Kidney capillary endothelial cell (primary cell): ENCODE measurements at places on chromosomes 1 and 21.

GRCh38 chr1:25148673-25149300 lies 83.5 kb downstream of the SYF2 start:
- DNase-seq, result peak; percentile 7

DNA sequence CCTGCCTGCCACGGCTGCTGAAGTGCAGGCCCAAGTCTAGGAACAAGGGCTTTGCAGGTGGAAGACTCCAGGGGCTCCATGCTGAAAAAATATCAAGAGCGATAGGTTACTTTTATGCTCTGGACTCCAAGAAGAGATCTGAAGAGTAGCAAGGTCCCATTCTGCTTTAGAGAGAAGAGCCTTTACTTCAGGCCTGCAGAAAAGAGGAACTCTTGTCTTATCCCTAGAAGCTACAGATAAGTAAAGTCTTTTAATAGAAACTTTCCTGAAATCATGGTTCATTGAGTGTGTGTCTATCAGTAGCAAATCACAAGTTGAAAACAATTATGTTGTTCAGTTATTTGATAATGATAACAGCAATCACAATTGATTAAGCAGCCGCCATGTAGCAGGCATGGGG lies 113.3 kb downstream of the TNR start:
- no peak for DNase-seq

DNA sequence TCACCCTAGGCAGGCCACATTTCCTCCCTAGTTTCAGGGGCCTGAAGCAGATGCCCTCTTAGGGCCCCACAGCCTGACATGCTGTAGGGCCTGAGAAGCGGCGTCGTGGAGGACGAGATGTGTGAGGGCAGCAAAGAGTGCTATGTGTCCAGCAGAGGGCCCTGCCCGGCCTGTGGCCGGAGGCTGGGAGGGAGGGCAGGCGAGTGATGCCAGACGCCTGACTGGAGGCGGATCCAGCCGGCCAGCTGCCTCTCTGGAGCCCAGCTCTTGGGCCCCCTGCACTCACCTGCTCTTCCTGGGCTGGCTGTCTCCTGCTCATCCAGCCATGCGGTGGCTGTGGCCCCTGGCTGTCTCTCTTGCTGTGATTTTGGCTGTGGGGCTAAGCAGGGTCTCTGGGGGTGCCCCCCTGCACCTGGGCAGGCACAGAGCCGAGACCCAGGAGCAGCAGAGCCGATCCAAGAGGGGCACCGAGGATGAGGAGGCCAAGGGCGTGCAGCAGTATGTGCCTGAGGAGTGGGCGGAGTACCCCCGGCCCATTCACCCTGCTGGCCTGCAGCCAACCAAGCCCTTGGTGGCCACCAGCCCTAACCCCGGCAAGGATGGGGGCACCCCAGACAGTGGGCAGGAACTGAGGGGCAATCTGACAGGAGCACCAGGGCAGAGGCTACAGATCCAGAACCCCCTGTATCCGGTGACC lies at the start of gene GPR37L1:
GPR37L1 (plus strand) TSS at position 279 of the 697 bp plus-strand sequence; CDS start at position 326, 47 bp downstream.
- peak; percentile 40 for DNase-seq

DNA sequence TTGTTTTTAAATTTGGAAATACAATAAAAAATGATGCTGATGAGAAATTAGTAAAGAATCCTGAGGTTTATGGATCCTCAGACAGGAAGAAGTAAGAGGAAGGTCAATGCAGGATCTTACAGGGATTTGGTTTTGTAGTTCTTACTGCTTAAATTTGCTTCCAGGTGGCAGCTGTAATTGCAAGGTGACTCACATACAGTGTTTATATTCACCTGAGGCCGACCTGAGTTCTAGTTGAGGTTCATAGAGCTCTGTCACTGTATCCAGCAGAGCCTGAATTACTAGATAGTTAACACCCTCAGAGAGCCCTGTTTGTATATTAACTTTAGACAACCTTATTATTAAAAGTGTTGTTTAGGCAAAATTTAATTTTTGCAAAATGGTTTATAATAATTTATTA lies 1.4 kb upstream of the WDR26 start:
- no peak for DNase-seq

- no peak for DNase-seq
Measured at GRCh38 chr1:157739229-157739901, 37.6 kb downstream of the FCRL2 start.

DNA sequence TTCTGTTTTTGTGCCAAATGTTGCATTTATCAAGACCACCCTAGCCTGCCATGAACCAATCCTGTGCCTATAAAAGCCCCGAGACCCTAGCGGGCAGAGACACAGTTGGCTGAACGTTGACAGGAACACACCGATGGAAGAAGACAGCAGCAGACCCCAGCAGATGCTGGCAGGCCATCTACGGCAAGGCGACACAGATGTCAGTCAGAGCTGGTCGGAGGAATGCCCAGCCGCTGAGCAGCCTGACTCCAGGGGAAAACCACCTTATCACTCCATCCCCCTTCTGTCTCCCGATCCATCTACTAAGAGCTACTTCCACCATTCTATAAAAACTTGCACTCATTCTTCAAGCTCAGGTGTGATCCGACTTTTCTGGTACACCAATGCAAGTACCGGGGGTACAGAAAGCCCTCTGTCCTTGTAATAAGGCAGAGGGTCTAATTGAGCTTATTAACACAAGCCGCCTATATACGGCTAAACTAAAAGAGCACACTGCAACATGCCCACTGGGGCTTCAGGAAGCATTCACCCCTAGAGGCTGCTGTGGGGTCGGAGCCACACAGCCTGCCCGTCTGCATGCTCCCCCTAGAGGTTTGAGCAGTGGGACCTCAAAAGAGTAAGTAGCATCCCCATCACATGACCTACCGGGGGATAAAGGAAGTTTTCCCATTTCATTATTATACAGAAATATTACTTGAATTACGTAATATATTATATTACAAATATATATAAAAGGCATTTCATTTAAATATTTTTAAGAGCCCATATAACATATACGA lies 1156.3 kb upstream of the B3GALT2 start:
- no peak for DNase-seq

DNA sequence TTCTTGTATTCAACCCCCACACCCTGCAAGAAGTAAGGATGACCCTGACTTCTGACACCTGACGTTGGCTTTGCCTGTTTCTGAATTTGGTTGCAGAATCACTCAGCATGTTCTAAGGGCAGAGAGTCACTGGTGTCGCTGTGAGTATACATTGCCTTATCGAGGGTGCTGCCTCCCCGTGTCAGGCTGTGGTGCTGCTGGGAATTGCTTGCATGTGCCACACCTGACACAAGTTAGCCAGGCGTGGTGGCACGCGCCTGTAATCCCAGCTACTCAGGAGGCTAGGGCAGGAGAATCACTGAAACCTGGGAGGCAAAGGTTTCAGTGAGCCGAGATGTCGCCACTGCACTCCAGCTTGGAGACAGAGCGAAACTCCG lies 45.9 kb downstream of the WDR4 start:
- DNase-seq, result no peak

DNA sequence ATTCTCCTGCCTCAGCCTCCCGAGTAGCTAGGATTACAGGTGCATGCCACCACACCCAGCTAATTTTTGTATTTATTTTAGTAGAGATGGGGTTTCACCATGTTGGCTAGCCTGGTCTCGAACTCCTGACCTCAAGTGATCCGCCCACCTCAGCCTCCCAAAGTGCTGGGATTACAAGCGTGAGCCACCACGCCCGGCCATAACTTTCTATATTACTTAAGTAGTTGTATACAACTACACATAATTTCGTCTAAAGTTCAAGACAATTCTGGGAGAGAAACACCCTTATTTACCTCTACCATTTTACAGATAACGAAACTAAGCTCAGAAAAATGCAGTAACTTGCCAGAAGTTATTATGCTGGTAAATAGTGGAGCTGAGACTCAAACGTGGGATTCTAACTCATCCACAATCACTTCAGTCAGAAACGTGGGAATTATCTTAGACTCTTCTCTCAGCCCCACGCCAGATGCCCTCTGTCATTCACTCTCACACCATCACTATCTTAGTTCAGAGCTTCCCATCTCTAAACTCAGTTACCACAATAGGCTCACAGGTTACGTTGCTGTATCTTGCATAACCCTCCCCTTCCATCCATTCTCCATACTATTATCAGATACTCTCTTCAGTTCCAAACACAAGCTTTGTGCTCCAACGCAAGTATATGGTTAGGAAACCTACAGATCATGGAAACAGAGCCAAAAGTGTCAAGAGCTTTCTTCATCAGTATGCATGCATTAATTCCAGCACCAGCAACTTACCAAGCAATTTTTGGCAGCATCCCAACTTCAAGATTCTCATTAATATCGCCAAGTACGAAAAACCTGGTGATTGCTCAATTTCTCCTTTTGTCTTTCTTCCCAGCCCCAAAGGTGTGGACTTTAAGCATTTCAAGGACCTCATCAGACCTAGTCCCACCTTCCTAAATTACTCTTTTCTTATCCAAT lies 69.3 kb downstream of the RERE start:
- DNase-seq, result no peak
